Epithelial cell of prostate (primary cell): ENCODE measurements at places on chromosomes 12 and 14.

- DNase-seq: peak; percentile 48
Observed at GRCh38 chr12:46332260-46332659, 40.3 kb downstream of the SLC38A2 start.

- no peak for DNase-seq
Observed at GRCh38 chr12:53287741-53288216, 7.6 kb upstream of the PFDN5 start.

GRCh38 chr12:81874586-81874985 lies 115.4 kb upstream of the PPFIA2 start:
- no peak for DNase-seq

DNA sequence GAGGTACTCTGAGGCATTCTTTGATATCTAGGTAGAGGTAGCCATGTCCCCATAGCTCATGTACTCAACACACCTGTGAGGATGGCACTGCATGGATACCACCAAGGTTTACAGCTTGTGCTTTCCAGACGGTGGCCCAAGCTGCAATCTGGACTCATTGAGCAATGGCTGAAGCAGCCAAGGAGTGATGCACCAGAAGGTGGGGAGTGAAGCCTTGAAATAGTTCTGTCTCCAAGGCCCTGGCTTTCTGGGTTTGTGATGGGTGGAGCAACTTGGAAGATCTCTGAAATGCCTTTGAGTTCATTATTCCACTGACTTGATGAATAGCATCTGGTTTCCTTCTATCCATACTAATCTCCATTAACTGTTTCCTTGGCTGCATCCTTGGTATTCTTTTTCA lies 290.0 kb upstream of the NOVA1 start:
- DNase-seq: no peak
